Activated naive CD8-positive, alpha-beta T cell treated with anti-CD3 and anti-CD28 coated beads, Interleukin-2, amount 50 U/mL, for 16 hours (primary cell): ENCODE measurements at places on chromosomes 12 and 14.

GRCh38 chr12:47802312-47802711 lies 17.4 kb downstream of the HDAC7 start:
- DNase-seq: no peak

DNA sequence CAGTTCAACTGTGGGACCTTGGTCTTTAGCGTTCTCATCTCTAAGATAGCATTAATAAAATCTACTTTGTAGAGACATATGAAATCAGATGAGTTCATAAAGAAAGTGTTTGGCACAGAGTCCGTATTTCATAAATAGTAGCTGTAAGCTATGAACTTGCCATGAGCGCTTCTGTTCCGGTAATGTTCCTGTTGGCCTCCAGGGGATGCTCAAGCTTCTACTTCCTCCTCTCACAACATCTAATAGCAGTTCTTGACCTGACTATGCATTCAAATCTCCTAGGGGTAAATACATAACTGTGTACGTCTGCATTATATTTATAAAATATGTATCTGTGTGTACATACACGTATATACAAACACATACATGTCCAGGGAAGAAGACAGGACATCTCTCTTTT lies 288.2 kb upstream of the TMPO start:
- no peak for DNase-seq

- DNase-seq: no peak
Observed at GRCh38 chr12:88520436-88520820, 59.8 kb downstream of the KITLG start.

GRCh38 chr12:122749569-122750332 lies 2.9 kb upstream of the DENR start:
- no peak for DNase-seq
